ENCODE measurements at places on chromosomes 16 and 17. TPM values are rescaled to one million over a fixed set of nuclear protein-coding genes. Genes with fewer than 3 reads are reported as not detected.

The MT1M gene
- 1.1 TPM for total RNA-seq

The KRTAP17-1 gene
- not detected for total RNA-seq

The ADCY9 gene
- 44.0 TPM for total RNA-seq

DNA sequence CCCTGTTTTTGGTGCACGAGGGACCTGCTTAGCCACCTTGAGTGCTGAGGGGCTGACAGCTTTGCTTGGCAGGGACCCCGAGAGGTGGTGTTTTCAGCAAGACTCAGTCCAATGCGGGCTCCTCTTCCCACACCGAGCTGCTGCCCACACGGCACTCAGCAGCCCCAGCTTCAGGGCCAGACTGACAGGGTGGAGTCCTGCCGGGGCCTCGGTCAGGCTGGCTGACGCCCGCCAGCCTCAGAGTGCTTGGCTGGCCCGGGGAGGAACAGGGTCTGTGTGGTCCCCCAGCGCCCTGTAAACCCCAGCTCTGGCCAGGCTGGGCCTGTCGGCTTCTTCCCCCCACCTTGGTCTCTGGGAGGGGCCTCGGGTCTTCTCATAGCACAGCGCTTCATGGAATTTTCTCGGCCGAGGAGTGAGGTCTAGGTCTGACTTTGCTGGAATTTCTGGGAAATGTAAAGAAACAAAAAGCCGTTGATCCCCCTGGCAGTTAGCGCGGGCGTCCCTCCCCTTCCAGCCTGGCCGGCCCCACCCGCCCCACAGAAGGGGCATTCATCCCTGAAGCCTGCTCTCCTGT lies 2.6 kb downstream of the SOX8 start:
- no peak for DNase-seq

GRCh38 chr16:27048316-27048715 lies 18.4 kb upstream of the C16orf82 start:
- DNase-seq: no peak

GRCh38 chr17:3557768-3558583 lies at the start of gene TRPV3:
Gene TRPV3 (minus strand): TSS chr17:3557812. CDS start chr17:3554850, 2,962 bp downstream.
- no peak for DNase-seq

DNA sequence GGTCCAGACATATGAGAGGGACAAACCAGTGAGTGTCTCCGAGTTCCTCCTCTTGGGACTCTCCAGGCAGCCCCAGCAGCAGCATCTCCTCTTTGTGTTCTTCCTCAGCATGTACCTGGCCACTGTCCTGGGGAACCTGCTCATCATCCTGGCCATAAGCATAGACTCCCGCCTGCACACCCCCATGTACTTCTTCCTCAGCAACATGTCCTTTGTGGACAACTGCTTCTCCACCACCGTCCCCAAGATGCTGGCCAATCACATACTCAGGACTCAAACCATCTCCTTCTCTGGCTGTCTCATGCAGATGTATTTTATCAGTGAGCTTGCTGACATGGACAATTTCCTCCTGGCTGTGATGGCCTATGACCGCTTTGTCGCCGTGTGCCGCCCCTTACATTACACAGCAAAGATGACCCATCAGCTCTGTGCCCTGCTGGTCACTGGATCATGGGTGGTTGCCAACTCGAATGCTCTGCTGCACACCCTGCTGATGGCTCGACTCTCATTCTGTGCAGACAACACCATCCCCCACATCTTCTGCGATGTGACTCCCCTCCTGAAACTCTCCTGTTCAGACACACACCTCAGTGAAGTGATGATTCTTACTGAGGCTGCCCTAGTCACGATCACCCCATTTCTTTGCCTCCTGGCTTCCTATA lies 19.2 kb downstream of the ZNF200 start:
- no peak for DNase-seq

GRCh38 chr16:63216696-63217423 lies 1180.6 kb upstream of the CDH8 start:
- no peak for DNase-seq

- no peak for DNase-seq
These were observed 116.6 kb downstream of the PRKCB start for GRCh38 chr16:23952128-23952970.

DNA sequence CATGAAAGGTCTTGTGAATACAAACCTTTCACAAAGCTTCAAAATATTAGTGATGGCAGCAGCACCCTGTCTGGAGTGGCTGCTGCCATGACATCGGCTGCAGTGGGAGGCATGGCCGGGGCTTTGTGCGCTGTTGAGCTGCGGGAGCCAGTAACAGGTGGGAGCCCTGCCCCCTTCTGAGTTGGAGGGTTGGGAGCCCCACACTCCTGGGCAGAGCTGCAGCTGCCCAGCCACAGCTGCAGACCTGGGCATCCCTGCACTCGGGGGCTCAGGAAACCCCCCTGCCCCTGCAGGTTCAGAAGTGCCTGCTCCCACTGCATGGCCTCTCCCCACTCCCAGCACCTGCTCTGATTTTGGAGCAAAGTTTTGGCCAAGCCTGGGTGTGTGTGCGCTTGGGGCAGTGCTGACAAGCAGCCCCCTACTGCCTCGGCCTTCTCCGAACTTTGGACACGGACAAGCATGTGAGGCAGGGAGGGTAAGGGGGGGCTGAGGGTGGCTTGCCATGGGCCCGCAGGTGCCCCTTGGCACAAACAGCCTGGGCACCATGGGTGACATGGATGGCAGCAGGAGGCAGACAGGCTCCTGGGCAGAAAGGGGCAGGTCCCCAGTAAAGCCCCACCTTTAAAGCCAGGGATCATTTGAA lies 42.7 kb downstream of the IST1 start:
- no peak for DNase-seq

GRCh38 chr16:4142268-4142667 lies 26.0 kb upstream of the ADCY9 start:
- DNase-seq: no peak

DNA sequence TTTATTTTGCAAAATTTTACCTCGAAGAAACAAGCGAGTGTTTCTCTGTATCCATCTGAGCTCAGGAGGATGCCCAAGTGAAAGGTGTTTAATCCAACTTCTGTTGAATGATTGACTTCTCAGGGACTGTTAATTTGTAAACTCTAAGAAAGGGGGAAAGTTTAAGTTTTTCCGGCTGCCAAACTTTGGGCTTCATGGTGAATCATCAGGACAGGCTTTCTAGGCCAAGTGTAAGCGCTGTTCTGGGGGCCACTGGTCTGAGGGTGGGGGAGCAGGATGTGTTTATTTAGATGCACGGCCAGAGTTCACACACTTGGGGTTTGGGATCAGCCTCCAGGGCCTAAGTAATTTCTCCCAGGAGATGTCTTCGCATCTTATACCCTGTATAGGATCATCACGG lies 110.4 kb downstream of the PITPNC1 start:
- DNase-seq: no peak

Measured in cardiac septum (tissue), 1 donor.